ENCODE measurements at places on chromosomes 5 and 9. TPM values are rescaled to one million over a fixed set of nuclear protein-coding genes. Genes with fewer than 3 reads are reported as not detected.

Gene TLE1
- total RNA-seq = 65.5 TPM

Gene FCN1
- 0.27 TPM for total RNA-seq

- DNase-seq = no peak
These were observed 7.5 kb downstream of the PFDN1 start for GRCh38 chr5:140295414-140295813.

- DNase-seq = no peak
These were observed 163.2 kb downstream of the ARRDC3 start for GRCh38 chr5:91219803-91220371.

Gene GRM6
- 0.27 TPM for total RNA-seq

DNA sequence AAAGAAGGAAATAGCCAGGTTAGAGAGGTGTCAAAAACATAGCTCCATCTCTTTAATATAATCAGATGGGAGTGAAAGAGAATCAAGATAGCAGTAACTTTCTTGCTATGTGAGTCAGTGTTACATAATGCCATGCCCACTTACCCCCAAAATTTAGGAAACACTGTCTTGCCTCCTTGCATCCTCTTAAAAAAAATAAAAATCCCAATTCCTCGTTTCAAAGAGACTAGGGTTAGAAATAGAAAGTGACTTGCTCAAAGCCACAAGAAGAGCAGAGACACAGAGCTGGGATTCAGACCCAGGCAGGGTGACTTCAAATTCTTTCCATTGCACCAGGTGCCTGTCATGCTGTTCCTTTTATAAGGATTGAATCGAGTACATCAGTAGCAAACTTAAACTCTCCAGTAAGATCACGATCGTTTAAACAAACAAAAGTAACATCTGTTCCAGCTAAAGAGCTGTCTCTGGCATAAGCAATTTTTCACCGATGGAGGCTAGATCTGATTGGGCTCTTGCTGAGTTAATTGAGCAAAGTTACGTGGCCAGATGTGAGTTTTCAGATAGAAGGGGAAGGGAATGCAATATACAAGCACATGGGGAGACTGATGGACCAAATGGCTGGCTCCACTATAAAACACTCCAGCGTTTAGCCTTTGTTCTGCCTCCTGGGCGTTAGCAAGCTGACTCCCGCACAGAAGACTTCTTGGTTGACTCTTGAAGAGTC, 176.9 kb downstream of the PALM2AKAP2 start:
- no peak for DNase-seq

Gene AMACR
- total RNA-seq = 8.6 TPM

GRCh38 chr5:149940077-149940574, 4.5 kb downstream of the PDE6A start:
- no peak for DNase-seq

DNA sequence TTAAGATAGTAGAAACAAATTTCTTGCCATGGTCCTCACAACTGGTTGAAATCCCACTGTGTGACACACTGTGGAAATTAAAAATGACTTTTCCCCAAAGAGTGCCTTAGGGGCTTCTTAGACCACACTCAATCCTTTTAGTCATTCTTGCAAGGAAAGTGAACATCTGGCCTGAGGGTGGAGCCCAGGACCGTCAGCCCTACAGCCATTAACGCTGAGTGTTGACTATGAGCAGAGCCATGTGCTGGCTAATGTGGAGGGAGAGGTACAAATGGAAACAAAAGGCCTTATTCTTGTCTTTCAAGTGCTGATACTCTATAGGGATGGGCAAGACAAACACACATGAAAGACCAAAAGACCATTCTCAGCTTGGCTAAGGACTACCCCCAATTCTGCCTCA, 456.5 kb downstream of the ZSWIM6 start:
- no peak for DNase-seq

Gene LCN2
- total RNA-seq = not detected

Gene BHMT2
- 0.82 TPM for total RNA-seq

- DNase-seq = no peak
These were observed 50.8 kb downstream of the SEC61B start for GRCh38 chr9:99272836-99273235.

Gene PGM5
- 16.2 TPM for total RNA-seq

Gene GALNT12
- total RNA-seq = 10.3 TPM

GRCh38 chr9:2158766-2159430, 143.8 kb downstream of the SMARCA2 start:
- no peak for DNase-seq

- no peak for DNase-seq
These were observed 29.3 kb downstream of the PPIC start for GRCh38 chr5:123007182-123007581.

- DNase-seq = no peak
These were observed 6.3 kb upstream of the GZMA start for GRCh38 chr5:55096182-55096581.

- no peak for DNase-seq
These were observed 22.6 kb downstream of the SGTB start for GRCh38 chr5:65699338-65699737.

- DNase-seq = no peak
These were observed 73.6 kb upstream of the HSPA9 start for GRCh38 chr5:138648841-138649240.

Gene OR13C5
- 0.45 TPM for total RNA-seq

Gene LHX3
- not detected for total RNA-seq

DNA sequence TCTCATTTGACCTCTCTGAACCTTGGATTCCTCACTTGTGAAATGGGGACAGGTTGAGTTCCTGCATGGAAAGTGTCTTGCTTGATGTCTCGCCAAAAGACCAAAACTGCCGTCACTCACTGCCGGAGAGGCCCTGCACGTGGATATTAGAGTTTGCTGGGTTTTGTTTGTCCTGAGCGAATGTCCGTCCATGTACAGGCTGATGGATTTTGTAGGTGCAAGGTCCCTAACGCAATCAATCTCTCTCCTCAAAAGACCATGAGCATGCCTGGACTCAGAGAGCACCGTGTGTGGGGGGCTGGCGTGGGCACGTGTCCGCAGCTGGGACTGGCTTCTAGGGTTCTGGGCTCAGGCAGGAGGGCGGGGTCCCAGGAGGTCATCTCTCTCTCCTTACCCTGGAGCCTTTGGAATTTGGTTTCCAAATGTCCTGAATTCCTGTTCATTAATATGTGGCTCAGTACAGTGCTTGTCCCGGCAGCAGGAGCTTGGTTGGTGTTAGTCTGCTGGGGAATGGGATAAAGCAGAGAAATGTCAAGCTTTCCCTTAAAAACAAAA, 146.0 kb upstream of the IER5L start:
- no peak for DNase-seq

DNA sequence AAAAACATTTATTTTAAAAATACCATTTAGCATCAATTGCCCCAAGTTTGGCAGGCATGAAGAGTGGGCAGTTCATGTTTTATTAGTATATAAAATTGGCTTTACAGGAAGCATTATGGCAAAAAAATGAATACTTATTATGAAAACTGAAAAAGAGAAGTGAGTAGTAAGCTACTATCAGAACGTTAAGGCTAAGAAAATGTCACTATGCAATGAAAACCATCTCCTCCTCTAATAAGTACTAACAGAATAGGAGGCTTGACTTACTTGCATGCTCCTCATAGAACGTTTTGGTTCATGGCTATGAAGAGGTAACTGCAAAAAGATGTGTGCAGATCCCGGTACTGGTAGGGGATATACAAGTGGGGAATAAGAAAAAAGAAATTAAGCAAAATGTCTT, 23.6 kb downstream of the TICAM2 start:
- DNase-seq = no peak

Gene CDC20B
- total RNA-seq = 0.18 TPM

Gene FBXL7
- 7.8 TPM for total RNA-seq

DNA sequence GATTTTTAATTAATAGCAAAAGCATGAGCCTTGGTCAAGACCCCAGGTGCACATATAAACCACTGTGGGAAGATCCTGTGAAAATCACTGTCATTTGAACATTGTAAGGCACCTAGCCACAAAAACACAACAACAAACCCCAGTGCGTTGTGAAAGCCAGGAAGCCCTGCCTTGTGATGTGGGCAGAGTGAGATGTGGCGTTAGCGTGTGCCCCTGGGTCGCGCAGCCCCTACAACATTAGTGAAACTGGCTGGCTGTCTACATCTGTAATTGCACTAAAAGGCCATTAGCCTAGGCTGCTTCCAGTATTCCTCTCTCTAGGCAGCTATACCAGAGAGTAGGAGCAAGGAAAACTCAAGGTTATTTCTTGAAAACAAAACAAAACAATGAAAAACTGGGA, 21.1 kb upstream of the PDZD2 start:
- DNase-seq = no peak

DNA sequence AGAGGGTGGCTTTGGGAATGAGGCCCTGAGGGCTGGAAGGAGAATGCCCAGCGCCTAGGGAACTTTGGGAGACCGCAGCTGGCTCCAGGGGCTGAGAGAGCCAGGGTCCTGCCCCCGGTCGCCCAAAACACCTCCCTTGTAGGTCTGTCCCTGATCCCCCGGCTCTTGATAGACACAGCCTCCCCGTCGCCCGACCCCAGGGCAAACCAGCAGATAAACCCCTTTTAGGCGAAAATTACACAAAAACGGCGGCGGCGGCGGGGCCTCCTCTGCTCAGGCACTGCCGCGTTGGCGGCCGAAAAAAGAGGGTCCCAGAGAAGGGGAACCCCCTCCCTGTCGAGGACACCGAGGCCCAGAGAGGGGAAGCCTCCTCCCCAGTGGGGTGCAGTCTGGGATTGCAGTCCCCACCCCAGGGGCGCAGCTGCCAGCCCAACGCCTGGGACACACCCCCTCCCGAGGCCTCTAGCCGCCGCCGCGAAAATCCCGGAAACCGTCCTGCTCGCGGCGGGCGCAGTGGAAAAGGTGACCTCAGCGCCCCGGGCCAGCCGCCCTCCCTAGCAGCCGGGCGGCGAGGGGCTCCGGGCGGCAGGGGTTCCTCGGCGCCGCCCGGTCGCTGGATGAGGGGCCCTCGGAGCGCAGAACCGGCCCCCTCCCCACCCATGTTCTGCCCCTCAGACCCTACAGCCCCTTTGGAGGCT, 3.1 kb upstream of the BARX1 start:
- DNase-seq = no peak

GRCh38 chr5:96439477-96440184, 6.6 kb upstream of the PCSK1 start:
- no peak for DNase-seq

Gene C9orf40
- 9.1 TPM for total RNA-seq

Gene ARAP3
- 5.4 TPM for total RNA-seq

- no peak for DNase-seq
These were observed 7.5 kb downstream of the CTSL start for GRCh38 chr9:87733273-87734052.

Gene PCDHGA4
- 17.5 TPM for total RNA-seq

GRCh38 chr9:83620841-83621636, 1.9 kb upstream of the IDNK start:
- DNase-seq = no peak

Gene PCDHGA5
- 14.3 TPM for total RNA-seq

Gene BICD2
- total RNA-seq = 32.4 TPM

DNA sequence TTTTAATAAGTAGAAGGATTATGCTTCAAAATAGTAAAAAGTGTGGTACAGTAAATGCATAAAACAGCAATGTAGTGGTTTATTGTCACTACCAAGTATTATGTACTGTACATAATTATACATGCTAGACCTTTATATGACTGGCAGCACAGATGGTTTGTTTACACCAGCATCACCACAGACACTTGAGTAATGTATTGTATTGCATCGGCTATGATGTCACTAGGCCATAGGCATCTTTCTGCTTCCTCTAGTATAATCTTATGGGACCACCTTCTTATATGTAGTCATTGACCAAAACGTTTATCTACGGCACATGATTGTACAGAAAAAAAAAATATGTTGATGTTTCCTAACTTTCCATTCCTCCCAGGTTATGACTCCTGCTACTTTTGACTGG, 31.9 kb upstream of the SSBP2 start:
- DNase-seq = no peak

Gene PCDHGA2
- 11.4 TPM for total RNA-seq

DNA sequence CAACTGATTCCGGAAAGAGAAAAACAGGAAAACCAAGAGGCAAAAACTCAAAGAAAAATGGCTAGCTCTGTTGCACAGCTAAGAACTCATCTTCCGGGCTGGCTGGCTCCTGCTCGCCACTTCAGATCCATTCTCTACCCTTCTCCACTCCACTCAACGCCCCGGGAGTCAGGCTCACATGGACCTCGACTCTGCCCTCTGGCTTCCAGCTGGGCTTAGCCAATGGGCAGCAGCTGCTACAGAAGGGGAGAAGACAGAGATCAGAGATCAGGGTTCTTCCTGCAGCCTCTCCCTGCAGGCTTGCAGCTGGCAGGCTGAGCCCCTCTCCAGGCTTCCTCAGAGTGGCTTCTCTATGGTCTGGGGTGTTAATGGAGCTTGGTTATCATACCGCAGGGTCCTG, 187.5 kb downstream of the MED10 start:
- no peak for DNase-seq

Gene CKMT2
- total RNA-seq = 4.2 TPM

DNA sequence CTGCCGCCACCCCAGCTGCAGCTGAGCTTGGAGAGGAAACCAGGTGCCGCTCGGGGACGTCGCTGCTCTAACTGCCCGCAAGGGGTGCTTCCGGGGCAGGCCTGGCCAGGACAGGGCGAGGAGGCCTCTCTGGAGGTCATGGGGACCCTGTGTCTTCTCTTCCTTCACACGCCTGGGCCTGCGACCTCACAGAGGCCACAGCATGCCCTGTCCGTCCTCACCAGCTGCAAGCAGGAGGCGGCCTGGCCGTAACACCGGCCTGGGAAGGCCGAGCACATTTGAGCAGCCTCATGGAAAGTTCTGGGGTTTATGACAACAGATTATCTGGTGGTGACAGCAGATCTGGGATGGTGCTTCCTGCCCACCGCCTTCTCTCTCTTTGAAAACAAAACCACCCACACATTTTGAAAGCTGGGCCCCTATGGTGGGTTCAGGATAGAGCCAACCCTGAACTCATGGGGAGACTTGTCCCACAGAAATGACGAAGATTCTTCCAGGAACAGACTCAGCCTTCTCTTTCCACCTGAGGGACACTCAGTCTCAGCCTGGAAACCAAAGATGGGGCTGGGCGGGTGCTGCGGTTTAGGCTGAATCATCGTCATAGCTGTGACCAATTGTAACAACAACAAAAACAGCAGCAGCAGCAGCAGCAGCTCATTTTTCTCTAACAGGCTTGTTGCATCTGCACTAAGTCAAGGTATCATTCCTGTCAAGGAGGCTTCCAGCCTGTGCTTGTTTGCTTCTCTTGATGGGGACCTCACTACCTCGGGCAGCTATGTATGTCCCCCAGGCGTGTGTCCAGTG, 99.6 kb upstream of the RAPGEF1 start:
- no peak for DNase-seq

DNA sequence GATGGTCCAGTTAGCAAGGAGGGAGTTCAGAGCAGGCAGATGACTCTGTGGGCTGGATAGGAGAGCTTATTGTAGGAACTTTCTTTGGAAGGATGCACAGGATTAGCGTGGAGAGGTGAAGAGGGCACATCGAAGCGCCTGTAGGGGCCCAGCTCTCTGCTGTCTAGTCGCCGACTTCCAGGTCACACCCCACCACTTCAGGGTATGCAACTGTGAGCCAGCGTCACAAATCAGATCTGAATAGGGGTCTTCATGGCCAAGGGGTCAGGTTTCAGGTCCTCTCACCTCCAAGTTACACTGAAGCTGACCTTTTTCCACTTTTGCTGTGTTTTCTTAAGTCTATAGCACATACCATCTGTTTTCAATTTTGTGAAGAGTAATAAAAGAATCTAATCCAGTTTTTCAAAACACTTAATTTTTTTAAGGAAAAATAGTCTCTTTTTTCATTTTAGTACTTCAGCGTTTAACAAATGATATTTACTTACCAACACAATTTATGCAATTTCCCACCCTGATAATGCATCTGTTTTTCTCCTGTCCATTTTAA, 364.2 kb upstream of the CLINT1 start:
- no peak for DNase-seq

- no peak for DNase-seq
These were observed 50.5 kb upstream of the TNFSF15 start for GRCh38 chr9:114856215-114856941.
